ENCODE measurements at places on chromosomes 13 and 19. TPM values are rescaled to one million over a fixed set of nuclear protein-coding genes. Genes with fewer than 3 reads are reported as not detected.

NKPD1 gene
- not detected for total RNA-seq

CGB3 gene
- not detected for total RNA-seq

ZNF649 gene
- total RNA-seq, result 11.1 TPM

PRSS57 gene
- not detected for total RNA-seq

POGLUT2 gene
- 5.1 TPM for total RNA-seq

ZNF224 gene
- total RNA-seq, result 24.8 TPM

DNA sequence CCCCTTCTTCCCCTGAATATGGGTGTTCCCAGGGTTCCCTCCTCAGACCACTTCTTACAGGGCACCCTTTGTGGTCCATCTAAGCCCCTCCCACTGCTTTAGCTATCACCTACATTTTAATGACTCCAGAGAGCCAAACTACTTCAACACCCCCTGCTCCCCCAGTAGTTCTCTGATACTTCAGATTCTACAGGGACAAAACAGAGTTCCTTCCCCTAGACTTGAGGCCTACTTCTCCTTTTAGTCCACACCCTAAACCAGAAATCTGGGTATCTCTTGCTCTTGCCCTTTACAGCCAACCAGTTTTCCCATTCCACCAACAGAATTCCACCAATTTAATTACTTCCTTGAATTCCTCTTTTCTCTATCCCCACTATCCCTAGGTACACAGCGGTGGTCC lies 107.2 kb downstream of the KCNRG start:
- H3K27me3 ChIP-seq, result no peaks in the 10 kb centered on the region
- peak overlapping the region; percentile 71 for H3K4me3 ChIP-seq
- peaks cover 23% of the 10 kb centered on the region for H3K4me1 ChIP-seq
- peak overlapping the region; percentile 96 for H3K27ac ChIP-seq
- H3K36me3 ChIP-seq, result no peaks in the 10 kb centered on the region
- DNase-seq, result no peak

DNA sequence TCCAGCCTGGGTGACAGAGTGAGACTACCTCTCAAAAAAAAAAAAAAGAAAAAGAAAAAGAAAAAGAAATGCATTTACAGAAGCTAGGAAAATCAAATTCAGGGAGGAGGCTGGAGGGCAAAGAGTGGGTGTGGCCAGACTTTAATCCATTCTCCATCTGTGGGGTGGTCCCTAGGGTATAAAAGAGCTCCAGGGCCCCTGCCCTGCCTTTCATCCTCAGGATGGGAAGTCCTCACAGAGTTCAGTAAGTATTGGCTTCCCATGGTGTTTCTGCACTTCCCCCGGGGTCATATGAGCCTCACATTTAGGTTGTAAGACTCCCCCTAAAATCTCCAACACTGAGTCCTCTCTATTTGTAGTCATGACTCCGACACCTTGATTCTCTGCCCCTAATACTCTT lies 33.0 kb downstream of the DPRX start:
- no peak for DNase-seq
- H3K4me1 ChIP-seq, result no peaks in the 10 kb centered on the region
- H3K27ac ChIP-seq, result no peak overlapping the region
- no peak overlapping the region for H3K4me3 ChIP-seq
- no peaks in the 10 kb centered on the region for H3K36me3 ChIP-seq
- no peaks in the 10 kb centered on the region for H3K27me3 ChIP-seq

GRCh38 chr13:42401376-42401775 lies 129.4 kb downstream of the AKAP11 start:
- H3K27ac ChIP-seq, result no peak overlapping the region
- H3K36me3 ChIP-seq, result no peaks in the 10 kb centered on the region
- H3K4me3 ChIP-seq, result no peak overlapping the region
- no peaks in the 10 kb centered on the region for H3K27me3 ChIP-seq
- H3K4me1 ChIP-seq, result no peaks in the 10 kb centered on the region

DNA sequence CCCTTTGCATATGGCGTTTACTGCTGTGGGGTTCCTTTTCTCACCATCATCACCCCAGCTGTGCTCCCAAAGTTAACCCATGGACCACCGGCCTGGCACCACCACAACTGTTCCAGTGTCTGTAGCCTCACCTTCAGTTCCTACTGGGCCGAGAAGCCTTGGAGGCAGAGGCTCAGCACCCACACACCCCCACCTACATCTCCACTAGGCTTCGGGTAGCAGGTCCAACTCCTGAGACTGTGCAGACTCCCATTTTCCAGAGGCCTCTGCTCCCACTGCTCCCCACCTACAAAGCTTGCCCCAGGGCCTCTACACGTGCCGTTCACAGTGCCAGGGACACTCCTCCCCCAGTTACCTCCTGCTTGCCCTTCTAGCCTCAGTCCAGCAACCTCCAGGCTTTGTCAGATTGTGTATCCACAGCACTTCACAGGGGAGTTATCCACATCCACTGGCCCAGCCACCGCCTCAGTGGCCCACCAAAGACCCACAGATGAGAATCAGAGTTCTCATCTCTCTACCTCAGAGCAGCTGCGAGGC lies 14.1 kb downstream of the SLC27A5 start:
- H3K4me3 ChIP-seq, result no peak overlapping the region
- H3K27ac ChIP-seq, result no peak overlapping the region
- H3K27me3 ChIP-seq, result no peaks in the 10 kb centered on the region
- no peaks in the 10 kb centered on the region for H3K36me3 ChIP-seq
- peaks cover 15% of the 10 kb centered on the region for H3K4me1 ChIP-seq
